Esophagus muscularis mucosa (tissue), 4 donors: ENCODE measurements at places on chromosomes 3 and 15. TPM values are rescaled to one million over a fixed set of nuclear protein-coding genes. Genes with fewer than 3 reads are reported as not detected.

GRCh38 chr3:46410669-46411068 is 3.6 kb downstream of the CCRL2 start:
- H3K27me3 ChIP-seq = no peaks in the 10 kb centered on the region
- peaks cover 5% of the 10 kb centered on the region for H3K4me1 ChIP-seq
- no peak for DNase-seq
- H3K36me3 ChIP-seq = no peaks in the 10 kb centered on the region
- H3K4me3 ChIP-seq = no peak overlapping the region

- H3K4me3 ChIP-seq = no peak overlapping the region
- no peak for DNase-seq
- H3K27ac ChIP-seq = no peak overlapping the region
- peaks cover 9% of the 10 kb centered on the region for H3K4me1 ChIP-seq
- H3K27me3 ChIP-seq = no peaks in the 10 kb centered on the region
- no peaks in the 10 kb centered on the region for H3K36me3 ChIP-seq
These were observed 30.4 kb downstream of the TFDP2 start for GRCh38 chr3:142118911-142119310.

GRCh38 chr3:68667346-68667745 is 265.0 kb downstream of the TAFA4 start:
- no peak overlapping the region for H3K27ac ChIP-seq
- no peaks in the 10 kb centered on the region for H3K36me3 ChIP-seq
- no peak overlapping the region for H3K4me3 ChIP-seq
- H3K4me1 ChIP-seq = no peaks in the 10 kb centered on the region
- no peak for DNase-seq

EXD1 gene
- total RNA-seq = not detected

GRCh38 chr15:73682600-73683090 is 1.5 kb upstream of the CD276 start:
- no peaks in the 10 kb centered on the region for H3K27me3 ChIP-seq
- DNase-seq = no peak
- H3K36me3 ChIP-seq = no peaks in the 10 kb centered on the region
- no peak overlapping the region for H3K27ac ChIP-seq
- no peak overlapping the region for H3K4me3 ChIP-seq

DNA sequence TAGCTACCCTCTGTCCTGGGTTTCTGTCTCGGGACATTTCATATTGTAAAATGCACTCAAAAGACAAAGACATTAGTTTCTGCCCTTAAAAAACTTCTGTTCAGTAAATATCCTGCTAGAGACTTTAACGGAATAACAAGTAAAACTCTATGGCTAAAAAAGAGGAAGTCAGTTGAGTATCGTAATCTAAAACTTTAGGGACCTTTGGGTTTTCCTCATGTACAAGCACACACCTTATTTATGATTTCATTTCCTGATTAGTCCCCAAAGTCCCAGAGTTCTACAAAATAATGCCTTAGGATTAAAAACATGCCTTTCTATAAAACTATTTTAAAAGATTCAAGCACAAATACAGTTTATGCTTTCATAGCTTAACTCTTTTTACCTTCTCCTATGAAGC is 585.9 kb downstream of the UNC13C start:
- H3K4me1 ChIP-seq = no peaks in the 10 kb centered on the region
- no peak overlapping the region for H3K4me3 ChIP-seq
- H3K36me3 ChIP-seq = no peaks in the 10 kb centered on the region
- no peak for DNase-seq
- no peak overlapping the region for H3K27ac ChIP-seq
